K562 (cell line): ENCODE measurements at places on chromosomes 16 and 17. TPM values are rescaled to one million over a fixed set of nuclear protein-coding genes. Genes with fewer than 3 reads are reported as not detected.
A peak's percentile ranks its signal among the peaks of the same experiment; 100 is the strongest.

DNA sequence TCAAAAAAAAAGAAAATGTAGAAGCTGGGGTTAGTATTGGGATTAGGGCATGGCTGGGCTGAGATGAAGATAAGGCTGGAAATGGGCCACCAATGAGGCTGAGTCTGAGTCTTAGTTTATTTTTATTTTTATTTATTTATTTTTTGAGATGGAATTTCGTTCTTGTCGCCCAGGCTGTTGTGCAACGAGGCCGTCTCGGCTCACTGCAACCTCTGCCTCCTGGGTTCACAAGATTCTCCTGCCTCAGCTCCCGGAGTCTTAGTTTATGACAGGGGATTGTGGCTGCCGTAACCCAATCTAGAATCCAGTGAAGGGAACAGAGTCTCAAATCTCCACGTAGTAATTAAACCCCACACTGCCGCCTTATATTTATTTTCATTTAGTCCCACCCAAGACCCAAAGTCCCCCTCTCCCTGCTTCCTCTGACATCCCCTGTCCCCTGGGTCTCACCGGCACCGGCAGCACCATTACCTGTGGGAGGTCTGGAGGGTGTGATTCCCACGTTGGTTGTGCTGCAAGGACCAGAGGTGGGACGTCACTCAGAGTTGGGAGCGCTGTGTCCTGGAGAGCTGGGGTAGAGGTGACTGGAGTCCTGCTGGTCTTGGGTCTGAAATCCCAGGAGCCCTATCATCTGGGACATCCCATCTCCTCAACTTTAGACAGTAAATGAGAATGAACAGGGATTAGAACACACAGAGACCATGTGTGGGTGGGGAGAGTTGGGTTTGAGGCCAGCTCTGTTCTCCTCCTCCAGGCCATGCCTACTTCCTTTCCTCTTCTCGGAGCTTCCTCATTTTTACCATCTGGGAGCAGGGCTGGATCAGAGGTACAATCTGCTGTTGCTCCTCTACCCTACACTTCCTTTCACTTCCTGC lies at the start of gene CLEC10A:
TSS of gene CLEC10A (minus strand) at position 671 of the 875 bp plus-strand sequence. CDS start 1,439 bp downstream, outside the sequence.
- DNase-seq: peak; percentile 1
- H3K27me3 ChIP-seq: peaks cover 5% of the 10 kb centered on the region; the same call in 1 of the 3 replicates
- H3K4me1 ChIP-seq: no peaks in the 10 kb centered on the region; the same call in 1 of the 2 replicates
- H3K36me3 ChIP-seq: no peaks in the 10 kb centered on the region
- no peak within 1 kb of the TSS for H3K4me3 ChIP-seq

GRCh38 chr17:8173871-8174322 lies 2.3 kb downstream of the TMEM107 start:
- peak overlapping the region; percentile 99 for H3K27ac ChIP-seq
- peak overlapping the region; percentile 27 for H3K4me3 ChIP-seq
- H3K27me3 ChIP-seq: no peaks in the 10 kb centered on the region
- no peaks in the 10 kb centered on the region for H3K36me3 ChIP-seq
- DNase-seq: no peak

DNA sequence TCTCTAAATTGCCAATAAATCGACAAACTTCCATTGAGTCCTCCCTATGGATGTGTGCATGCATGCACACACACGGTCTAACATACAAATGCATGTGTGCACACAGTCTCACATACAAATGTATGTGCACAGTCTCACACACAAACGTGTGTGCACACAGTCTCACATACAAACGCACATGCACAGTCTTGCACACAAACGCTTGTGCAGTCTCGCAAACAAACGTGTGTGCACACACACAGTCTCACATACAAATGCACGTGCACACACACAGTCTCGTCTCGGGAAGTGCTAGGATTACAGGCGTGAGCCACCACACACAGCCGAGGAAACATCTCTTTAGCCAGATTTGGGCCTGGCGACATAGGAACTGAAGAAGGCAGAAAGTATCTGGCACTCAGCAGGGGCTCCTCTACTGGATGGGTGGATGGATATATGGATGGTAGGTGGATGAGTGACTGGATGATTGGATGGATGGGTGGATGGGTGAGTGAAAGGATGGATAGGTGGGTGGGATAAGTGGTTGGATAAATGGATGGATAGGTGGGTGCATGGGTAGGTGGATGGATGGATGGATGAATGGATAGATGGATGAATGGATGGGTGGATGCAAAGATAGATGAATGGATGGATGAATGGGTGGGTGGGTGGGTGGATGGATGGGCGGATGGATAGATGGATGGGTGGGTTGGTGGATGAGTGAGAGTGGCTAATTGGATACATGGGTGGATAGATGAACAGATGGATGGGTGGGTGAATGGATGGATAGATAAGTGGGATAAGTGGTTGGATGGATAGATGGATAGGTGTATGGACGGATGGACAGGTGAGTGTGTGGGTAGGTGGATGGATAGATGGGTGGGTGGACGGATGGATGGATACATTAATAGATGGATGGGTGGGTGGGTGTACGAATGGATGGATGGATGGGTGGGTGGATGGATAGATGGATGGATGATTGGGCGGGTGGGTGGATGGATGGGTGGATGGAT lies 48.9 kb upstream of the FASN start:
- peaks cover 11% of the 10 kb centered on the region for H3K4me1 ChIP-seq
- no peaks in the 10 kb centered on the region for H3K36me3 ChIP-seq
- no peak for DNase-seq

DNA sequence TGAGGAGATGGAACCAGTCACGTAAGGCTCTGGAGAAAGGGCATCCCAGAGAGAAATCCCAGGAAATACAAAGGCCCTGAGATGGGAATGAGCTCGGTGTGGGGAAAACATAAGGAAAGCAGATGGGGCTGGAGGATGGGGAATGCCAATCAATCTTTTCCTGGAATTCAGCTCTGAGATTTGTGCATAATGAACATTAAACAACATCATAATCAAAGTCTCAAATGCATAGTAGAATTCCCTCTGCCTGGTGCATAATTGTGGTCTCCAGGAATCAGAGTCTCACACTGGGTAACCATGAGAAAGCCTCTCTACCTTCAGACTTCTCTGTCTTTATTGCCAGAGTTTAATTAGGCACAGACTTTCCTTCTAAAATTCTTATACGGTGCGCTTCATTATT lies 30.8 kb downstream of the OTOA start:
- no peak overlapping the region for H3K4me3 ChIP-seq
- no peaks in the 10 kb centered on the region for H3K4me1 ChIP-seq
- no peaks in the 10 kb centered on the region; the same call in 1 of the 3 replicates for H3K27me3 ChIP-seq
- H3K27ac ChIP-seq: no peak overlapping the region
- DNase-seq: no peak
- H3K36me3 ChIP-seq: no peaks in the 10 kb centered on the region

DNA sequence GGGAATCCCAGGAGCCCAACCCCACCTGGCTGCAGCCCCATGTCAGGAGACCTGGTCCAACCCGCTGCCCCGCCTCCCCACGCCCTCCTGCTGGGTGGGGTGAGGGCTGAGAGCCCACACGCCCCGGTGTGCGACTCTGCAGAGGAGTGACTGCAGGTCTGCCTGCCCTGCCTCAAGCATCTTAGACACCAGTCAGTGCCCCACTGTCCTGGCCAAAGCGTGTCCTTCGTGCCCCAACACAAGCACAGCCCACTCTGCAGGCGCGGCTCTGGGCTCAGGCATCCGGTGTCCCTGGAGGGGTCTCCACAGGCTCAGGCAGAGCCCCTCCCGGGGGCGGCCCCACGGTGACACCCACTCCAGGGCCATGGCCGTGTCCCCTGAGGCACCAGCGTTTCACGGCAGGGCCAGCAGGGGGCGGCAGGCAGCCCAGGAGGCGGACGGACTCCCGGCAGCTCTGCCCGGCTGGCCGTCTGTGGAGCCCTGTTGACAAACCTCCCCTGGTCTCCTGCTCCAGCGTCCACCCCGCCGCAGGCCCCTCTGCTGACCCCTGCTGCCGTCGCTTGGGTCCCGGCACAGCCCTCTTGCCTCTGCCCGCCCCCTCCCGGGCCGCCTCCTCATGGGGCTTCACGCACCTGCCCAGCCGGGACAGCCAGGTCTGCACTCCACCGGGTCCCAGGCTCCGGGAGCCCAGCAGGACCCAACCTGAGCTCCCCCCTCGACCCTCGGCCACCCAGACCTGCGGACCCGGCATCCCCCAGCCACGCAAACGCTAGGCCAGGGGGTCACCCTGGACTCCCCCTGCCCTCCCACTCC lies 8.6 kb upstream of the UBE2I start:
- no peak overlapping the region for H3K4me3 ChIP-seq
- DNase-seq: peak; percentile 77
- H3K27me3 ChIP-seq: no peaks in the 10 kb centered on the region
- no peaks in the 10 kb centered on the region for H3K36me3 ChIP-seq
- no peak overlapping the region for H3K27ac ChIP-seq

- H3K27ac ChIP-seq: no peak overlapping the region
- DNase-seq: no peak
- H3K4me1 ChIP-seq: peaks cover 5% of the 10 kb centered on the region
- no peak overlapping the region for H3K4me3 ChIP-seq
- H3K27me3 ChIP-seq: peaks cover 90% of the 10 kb centered on the region
Observed at GRCh38 chr16:87642491-87642890, 40.2 kb downstream of the JPH3 start.

GRCh38 chr17:15249487-15249886 lies 15.6 kb downstream of the PMP22 start:
- H3K4me1 ChIP-seq: peaks cover 4% of the 10 kb centered on the region; the same call in 1 of the 2 replicates
- no peaks in the 10 kb centered on the region for H3K27me3 ChIP-seq
- no peak for DNase-seq

DNA sequence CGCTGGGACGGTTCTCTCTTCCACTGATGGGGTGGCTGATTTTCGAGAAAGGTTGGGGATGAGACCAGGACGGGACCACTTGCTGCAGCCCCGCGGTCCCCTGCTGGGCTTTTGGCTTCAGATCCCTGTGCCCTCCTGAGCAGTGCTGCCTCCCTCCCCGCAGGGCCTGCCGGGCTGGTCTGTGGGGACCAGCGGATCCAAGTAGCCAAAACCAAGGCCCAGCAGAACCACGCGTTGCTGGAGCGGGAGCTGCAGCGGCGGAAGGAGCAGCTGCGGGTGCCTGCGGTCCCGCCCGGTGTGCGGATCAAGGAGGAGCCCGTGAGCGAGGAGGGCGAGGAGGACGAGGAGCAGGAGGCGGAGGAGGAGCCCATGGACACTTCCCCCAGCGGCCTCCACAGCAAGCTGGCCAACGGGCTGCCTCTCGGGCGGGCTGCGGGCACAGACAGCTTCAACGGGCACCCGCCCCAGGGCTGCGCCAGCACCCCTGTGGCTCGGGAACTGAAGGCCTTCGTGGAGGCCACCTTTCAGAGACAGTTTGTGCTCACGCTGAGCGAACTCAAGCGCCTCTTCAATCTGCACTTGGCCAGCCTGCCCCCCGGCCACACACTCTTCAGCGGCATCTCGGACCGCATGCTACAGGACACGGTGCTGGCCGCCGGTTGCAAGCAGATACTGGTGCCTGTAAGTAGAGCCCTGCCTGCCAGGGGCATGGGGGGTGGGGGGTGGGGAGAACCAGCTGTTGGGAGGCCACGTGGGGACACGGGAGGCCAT lies 28.6 kb downstream of the POLR3E start:
- H3K4me3 ChIP-seq: no peak overlapping the region
- H3K36me3 ChIP-seq: peaks cover 100% of the 10 kb centered on the region
- no peaks in the 10 kb centered on the region for H3K27me3 ChIP-seq
- H3K27ac ChIP-seq: no peak overlapping the region
- DNase-seq: no peak
- H3K4me1 ChIP-seq: peaks cover 4% of the 10 kb centered on the region

DNA sequence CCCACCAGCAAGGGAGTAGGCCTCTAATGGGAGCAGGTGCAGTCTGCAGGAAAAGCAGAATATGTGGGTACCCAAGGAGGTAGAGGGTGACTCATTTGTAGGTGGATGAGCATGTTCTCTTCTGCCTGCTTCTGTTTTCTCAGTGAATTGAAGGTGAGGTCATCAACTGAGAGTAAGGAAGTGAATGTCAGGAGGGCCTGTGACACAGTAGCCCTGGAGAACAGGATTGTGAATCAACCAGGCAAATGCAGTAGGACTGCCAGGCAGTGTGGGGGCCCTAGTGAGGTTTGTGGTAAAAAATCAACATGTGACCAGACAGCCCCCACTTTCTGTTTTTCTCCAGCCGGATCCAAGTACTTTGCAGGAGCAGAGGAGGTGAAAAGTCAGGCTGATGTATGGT lies 150.5 kb upstream of the SOX9 start:
- H3K4me1 ChIP-seq: no peaks in the 10 kb centered on the region
- no peaks in the 10 kb centered on the region for H3K36me3 ChIP-seq
- no peak for DNase-seq
- no peaks in the 10 kb centered on the region for H3K27me3 ChIP-seq
- H3K27ac ChIP-seq: no peak overlapping the region

DNA sequence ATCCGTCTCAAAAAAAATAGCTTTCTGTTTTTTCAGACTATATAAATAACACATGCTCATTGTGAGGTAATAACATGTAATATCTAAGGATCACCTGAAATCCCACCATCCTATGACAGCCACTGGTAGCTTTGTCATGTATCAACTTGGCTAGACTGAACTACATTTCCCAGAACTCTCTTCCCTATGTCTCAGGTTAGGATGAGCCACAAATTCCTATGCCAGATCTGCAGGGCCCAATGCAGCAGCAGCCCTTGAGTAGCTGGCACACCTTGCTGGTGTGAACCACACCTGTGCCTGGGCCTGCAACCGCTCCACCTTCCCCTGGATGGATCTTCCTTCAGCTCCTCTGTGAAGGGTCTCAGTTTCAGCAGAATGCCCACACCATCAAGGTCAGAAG lies 28.1 kb downstream of the OGFOD1 start:
- H3K27me3 ChIP-seq: no peaks in the 10 kb centered on the region
- peaks cover 50% of the 10 kb centered on the region for H3K36me3 ChIP-seq
- no peak overlapping the region; the same call in 2 of the 3 replicates for H3K27ac ChIP-seq
- no peak for DNase-seq
- no peak overlapping the region for H3K4me3 ChIP-seq

DNA sequence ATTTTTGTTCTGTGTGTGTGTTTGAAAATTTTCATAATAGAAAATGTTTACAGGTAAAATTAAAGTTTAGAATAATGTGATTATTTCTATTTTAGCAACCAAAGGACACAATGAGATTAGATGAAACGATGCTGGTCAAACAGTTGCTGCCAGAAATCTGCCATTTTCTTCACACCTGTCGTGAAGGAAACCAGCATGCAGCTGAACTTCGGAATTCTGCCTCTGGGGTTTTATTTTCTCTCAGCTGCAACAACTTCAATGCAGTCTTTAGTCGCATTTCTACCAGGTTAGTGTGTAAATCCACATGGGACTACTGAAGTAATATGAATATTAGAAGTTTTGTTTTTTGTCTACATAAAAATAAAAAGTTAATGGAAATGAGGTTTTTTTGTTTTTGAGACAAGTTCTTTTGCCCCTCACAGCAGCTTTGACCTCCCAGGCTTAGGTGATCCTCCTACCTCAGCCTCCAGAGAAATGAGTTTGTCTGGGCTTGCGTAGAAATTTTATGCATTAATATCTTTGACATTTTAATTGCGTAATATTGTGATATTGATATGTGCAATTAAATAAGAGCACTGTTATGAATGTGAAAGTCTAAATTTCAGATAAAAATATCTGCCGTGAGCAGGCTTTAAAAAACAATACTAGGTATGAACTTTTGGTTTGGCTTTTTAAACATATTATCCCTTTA lies 68.5 kb downstream of the NF1 start:
- peaks cover 29% of the 10 kb centered on the region for H3K36me3 ChIP-seq
- H3K4me3 ChIP-seq: no peak overlapping the region
- DNase-seq: no peak
- H3K4me1 ChIP-seq: no peaks in the 10 kb centered on the region
- no peaks in the 10 kb centered on the region for H3K27me3 ChIP-seq
- H3K27ac ChIP-seq: no peak overlapping the region

GRCh38 chr16:54628796-54629625 lies 301.7 kb upstream of the IRX5 start:
- H3K4me3 ChIP-seq: no peak overlapping the region
- peaks cover 11% of the 10 kb centered on the region for H3K27me3 ChIP-seq
- H3K27ac ChIP-seq: no peak overlapping the region
- no peak for DNase-seq

CACNA1G gene
- not detected in 2 replicates for total RNA-seq

ADAD2 gene
- not detected in 2 replicates for total RNA-seq

KIF18B gene
- total RNA-seq: 39.5 and 42.8 TPM in 2 replicates

KAT8 gene
- 78.8 and 85.4 TPM in 2 replicates for total RNA-seq

COL1A1 gene
- 2.8 and 3.4 TPM in 2 replicates for total RNA-seq

TOM1L2 gene
- total RNA-seq: 4.8 and 6.0 TPM in 2 replicates
